ENCODE measurements at places on chromosomes 7 and 10. TPM values are rescaled to one million over a fixed set of nuclear protein-coding genes. Genes with fewer than 3 reads are reported as not detected.

DNA sequence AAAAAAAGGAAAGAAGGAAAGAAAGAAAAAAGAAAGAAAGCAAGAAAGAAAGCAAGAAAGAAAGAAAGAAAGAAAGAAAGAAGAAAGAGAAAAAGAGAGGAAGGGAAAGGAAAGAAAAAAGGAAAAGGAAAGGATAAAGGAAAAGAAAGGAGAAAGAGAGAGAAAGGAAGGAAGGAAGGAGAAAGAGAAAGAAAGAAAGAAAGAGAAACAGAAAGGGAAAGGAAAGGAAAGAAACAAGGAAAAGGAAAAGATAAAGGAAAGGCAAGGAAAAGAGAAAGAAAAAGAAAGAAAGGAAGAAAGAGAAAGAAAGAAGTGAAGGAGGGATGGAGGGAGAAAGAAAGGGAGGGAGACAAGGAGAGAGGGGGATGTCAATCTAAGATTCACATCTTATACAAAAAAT lies 20.8 kb upstream of the SFTPA2 start:
- DNase-seq, result no peak

The GSTO2 gene
- 2.1 TPM for total RNA-seq

GRCh38 chr10:33524966-33525365 lies 190.5 kb upstream of the NRP1 start:
- peak; percentile 44 for DNase-seq

GRCh38 chr10:76086761-76087639 lies 655.6 kb downstream of the LRMDA start:
- peak; percentile 81 for DNase-seq

- DNase-seq, result no peak
These were observed 59.6 kb downstream of the PTPRN2 start for GRCh38 chr7:158527915-158528502.

- no peak for DNase-seq
These were observed 590.2 kb downstream of the MAGI2 start for GRCh38 chr7:78863281-78863680.

DNA sequence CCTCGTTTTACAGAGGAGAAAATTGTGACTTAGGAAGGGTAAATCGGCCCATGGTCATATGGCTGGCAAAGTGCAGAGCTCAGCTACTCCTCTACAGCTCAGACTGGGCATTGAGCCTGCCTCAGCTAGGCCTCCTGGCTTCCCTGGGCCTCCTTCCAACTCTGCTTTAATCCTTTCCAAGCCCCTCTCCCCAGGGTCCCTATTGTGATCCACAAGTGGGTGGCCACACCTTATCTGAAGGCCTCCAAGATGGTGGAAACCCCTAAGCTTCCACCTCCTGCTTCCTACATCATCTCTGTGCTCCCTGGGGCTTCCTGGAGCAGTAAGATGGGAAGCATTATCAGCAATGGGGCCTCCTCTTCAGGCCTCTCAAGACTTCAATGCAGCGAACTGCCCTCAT lies 3.0 kb upstream of the LGI1 start:
- no peak for DNase-seq

The FEZF1 gene
- not detected for total RNA-seq

The SRRM3 gene
- not detected for total RNA-seq

GRCh38 chr10:3264161-3264761 lies 91.7 kb upstream of the PITRM1 start:
- DNase-seq, result no peak

The CNTNAP2 gene
- total RNA-seq, result not detected

The EVX1 gene
- total RNA-seq, result not detected

The RPEL1 gene
- total RNA-seq, result not detected

The DNAJC9 gene
- 28.9 TPM for total RNA-seq

The IGFBP3 gene
- total RNA-seq, result 928 TPM

DNA sequence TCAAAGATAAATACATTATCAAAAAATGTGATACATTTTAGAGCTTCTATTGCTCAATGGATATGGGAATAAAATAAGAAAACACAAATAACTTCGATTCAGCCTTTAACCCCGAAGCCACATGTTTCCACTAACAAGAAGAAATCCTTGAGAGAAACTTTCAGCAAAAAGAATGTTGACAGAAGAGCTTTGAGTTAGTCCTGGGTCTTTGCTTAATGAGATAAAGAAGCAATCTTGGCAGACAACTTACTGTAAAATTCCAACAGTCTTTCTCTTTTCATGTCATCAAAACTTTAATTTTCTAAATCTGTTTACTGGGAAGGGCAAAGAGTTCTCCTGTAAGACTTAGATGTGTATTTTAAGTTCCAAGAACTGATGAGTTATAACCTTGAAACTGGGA lies 810.2 kb downstream of the CNTNAP2 start:
- DNase-seq, result no peak

DNA sequence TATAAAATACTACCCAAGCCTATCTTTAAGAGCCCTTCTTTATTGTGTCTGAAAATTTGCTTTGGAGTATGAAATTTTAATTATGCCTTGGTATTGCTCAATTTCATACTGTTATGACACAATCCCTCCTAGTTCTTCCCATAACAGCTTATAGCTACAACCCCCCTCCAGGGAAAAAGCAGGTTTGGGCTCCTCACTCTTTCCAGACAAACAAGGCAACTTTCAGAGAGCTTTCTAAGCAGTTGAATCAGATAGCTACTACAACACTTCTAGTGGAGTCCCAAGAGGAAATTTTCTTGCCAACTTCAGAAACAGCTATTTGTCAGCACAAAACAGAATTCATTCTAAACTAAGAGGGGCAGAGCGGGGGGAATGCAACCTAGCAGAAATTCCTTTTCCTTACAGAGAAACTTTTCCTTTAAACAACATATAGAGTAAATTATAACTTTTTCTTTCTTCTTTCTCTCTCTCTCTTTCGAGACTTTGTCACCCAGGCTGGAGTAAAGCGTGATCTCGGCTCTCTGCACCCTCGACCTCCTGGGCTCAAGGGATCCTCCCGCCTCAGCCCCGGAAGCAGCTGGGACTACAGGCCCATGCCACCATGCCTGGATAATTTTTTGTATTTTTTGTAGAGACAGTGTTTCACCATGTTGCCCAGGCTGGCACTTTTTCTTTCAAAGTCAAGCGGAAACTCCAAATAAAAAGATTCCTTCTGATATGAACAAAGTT lies 26.0 kb upstream of the JMJD1C start:
- DNase-seq, result peak; percentile 54

DNA sequence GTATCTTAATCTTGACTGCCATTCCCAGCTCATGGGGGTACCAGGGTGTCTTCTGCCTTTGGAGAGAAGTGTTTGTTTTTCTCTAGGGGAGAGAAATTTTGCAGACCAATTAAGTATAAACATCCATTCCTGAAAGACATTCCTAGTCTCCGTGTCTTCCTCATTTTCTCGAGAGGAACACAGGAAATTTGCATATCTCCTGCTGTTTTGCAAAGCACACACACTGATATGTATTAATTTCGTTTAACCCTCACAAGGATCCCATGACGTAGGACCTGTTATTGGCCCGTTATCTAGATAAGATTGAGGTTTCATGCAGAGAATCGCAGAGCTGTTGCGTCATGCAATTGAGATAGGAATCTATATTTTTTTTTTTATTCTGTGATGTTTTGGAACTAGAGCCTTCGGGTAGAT lies 944 bp downstream of the RHBDD2 start:
- peak; percentile 55 for DNase-seq

The CDH23 gene
- total RNA-seq, result 0.11 TPM

GRCh38 chr10:105148456-105148855 lies 507.4 kb downstream of the SORCS3 start:
- no peak for DNase-seq

DNA sequence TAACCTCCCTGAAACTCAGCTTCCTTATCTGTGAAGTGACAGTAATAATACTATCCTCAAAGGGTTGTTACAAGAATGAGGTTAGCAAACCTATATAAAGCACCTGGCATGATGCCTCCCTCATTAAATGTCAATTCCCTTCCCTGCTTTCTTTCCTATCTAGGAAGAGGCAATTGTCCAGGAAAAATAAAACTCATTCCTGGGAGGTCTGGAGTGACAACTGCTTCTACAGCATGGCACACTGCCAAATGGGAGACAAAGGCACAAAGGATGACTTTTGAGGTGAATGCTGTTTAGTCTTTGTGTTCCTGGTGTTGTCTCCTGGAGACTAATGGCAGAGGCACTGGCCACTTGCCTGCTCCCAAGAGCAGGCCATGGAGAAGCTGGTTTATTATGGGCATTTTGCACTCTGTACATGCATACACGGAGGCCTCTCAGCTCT lies 32.2 kb upstream of the PDE1C start:
- no peak for DNase-seq

GRCh38 chr7:141652691-141653090 lies 49.3 kb downstream of the DENND11 start:
- DNase-seq, result no peak

GRCh38 chr7:76155938-76156337 lies 45.8 kb upstream of the SRRM3 start:
- no peak for DNase-seq

DNA sequence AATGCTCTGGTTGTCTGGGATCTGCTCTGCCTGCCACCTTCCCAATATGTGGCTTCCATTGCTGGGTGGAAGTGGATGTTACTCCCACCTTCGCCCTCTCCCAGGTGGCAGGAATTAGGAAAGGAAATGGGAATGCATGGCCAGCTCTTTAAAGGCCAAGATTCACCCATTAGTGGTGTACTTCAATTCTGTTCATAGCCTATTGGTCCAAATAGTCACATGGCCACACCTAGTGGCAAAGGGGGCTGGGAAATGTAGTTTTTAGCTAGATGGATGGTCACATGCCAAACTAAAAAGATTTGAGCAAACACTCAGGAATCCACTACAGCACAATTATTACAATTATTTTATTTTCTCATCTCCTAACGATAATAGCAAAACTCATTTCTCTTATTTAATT lies 135.1 kb downstream of the NPY start:
- no peak for DNase-seq

The RAPGEF5 gene
- total RNA-seq, result 0.53 TPM

DNA sequence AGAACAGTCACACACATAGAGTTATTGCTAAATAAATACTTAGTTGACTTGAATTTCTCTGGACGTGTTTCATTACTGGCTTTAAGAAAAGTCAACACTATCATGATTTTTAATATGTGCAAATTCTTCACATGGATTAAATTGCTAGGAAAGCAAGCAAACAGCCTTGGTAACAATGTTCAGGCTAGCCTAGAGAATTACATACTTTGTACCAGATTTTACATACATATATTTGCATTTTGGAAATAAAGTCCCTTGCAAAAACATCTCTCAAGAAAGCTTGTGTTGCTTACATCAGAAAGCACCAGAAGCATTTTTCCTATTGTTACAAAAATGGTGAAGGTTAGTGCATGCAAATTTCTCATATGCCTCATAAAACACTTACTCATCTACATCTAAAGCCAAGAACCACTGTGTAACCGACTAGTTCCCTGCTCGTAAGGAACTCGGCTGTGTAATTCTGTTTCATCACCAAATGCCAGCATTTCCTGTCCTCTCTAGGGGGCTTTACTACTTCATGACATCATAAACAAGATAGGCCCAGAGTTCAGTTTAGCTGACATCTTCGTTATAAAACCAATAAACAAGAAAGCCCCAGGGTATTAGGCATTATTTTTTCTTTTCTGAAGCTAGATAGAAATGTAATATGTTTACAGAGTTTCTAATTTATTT lies 87.8 kb downstream of the CFAP58 start:
- DNase-seq, result peak; percentile 90

GRCh38 chr7:157318015-157318706 lies 18.6 kb upstream of the DNAJB6 start:
- peak; percentile 68 for DNase-seq

The MEOX2 gene
- total RNA-seq, result not detected

- DNase-seq, result no peak
These were observed 33.1 kb upstream of the ARMC3 start for GRCh38 chr10:22894714-22895113.

DNA sequence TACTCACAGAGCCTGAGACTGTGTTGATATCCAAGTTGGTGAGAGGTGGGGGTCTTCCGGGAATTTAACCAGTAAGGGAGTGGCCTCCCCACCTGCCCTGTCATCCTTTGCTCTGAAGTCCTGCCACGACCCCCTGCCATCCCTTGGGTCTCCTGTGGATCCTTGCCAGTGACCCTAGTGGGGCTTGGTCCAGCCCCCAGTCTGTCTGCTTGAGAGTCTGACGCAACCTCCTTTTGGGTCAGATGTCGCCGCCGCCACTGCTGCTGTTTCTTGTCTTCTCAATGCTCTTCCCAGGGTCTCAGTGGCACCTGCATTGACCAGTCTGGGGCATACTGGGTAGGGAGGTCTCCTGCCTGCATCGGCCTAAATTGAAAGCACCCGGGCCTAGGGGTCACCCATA lies 28.8 kb downstream of the PAX2 start:
- no peak for DNase-seq

The TMEM120A gene
- 36.3 TPM for total RNA-seq

DNA sequence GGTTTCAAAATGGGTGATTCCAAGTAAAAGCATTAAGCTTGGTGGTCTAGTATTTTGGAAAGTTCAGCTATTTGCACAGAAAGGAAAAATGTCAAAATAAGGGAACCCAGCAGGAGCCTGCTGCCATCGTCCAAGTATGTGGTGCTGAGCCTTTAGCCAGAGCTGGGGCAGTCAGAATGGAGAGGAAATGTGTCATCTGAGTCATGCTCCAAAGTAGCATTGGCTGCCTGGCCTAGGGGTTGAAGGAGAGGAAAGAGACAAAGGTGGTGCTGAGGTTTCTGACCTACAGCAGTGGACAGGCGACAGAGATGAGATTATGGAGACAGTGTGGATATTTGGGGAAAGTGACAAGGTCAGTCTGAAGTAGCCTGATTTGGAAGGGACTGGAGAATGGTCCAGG lies 103.9 kb downstream of the PLCE1 start:
- no peak for DNase-seq

DNA sequence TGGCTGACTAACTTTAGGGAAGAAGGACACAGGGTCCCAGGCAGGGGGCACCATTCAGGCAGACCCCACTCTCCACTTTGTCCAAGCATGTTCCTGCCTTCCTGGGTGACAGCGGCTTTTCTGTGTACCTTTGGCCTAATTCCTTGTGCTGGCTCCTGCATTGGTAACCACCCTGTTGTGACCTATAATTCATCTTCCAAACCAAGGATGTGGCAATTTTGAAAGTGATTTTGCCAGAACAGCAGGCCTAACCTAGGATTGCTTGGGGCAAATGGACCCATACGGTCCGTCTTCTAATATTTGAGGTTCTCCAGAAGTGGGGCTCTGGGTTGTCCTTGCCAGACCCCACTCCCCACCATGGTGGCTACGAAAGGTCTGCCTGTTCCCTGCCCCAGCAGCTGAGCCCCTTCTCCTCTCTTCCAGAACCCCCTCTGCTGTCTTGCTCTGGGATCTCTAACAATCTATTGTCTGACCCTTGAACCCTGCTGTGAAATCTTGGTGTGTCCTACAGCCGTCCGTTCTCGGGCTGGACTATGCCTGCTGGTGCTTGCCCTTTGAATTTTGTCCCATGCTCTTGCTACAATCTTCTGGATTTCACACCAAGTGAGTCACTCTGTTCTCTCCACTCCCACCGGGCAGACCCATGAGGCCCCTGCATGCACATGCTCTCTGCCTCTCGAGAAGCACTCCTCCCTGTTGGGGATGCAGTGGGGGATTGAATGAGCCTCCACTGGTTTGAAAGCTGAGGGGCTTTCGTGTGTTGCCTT lies 316.0 kb downstream of the CXCL12 start:
- no peak for DNase-seq

DNA sequence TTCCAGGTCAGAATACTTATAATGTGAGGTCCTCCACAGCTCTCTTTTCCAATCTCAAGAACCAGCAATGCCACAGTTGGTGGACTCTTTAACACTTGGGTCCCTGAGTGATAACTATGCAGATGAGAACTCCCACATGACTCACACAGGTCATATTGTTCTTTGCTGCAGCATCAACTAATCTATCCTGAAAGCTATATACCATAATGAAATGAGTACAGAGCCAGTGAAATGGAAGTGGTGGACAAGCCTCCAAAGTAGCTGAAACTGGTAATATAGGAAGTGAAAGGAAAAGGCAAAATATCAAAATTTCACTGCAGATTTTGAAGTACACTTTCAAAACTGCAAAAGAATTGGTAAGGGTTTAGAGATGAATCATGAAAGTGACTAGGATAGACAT lies 45.6 kb downstream of the SORCS1 start:
- DNase-seq, result no peak

All from HFFc6 (cell line).